ENCODE measurements at places on chromosomes 12 and 14.

DNA sequence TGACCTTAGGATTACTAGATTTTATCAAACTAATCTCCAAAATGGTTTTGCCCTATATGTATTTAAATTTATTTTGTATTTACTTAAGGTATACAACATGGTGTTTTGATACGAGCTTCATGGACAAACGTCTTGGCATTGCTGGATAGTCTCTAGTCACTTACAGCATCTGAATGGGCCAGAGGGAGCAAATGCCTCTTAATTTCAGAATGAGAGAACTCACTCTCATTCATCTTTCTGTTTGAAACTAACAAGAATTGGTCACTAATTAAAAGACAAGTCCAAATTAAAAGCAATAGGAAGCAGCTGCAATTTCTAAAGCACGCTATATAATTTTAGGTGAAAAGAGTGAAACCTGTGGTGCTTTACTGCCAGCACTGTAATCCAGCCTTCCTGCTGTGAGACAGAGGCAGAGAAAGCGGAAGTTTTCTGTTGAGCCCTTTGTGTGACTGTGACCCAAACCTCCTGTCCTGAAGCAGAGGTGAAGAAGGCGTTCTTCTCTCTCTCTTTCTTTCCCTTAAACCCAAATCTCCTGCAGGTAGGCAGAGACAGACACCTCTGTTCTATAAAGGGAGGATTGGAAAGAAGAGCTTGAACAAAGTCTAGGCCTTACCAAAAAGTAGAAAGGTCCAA lies 184.6 kb upstream of the NAV3 start:
- DNase-seq = no peak

DNA sequence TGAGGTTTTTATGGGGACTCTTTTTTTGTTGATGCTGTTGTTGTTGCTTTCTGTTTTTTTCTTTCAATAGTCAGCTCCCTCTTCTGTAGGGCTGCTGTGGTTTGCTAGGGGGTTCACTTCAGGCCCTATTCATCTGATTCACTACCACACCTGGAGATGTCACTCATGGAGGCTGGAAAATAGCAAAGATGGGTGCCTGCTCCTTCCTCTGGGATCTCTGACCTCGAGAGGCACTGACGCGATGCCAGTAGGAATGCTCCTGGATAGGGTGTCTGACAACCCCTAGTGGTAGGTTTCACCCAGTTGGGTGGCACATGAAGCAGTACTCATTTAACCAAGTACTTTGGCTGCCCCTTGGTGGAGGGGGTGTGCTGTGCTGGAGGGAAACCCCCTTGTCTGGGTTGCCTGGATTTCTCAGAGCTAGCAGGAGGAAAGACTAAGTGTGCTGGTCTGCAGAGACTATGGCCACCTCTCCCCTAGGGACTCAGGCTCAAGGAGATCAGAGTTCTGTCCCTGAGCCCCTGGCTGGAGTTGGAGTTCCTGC lies 745.5 kb downstream of the TMTC2 start:
- no peak for DNase-seq

DNA sequence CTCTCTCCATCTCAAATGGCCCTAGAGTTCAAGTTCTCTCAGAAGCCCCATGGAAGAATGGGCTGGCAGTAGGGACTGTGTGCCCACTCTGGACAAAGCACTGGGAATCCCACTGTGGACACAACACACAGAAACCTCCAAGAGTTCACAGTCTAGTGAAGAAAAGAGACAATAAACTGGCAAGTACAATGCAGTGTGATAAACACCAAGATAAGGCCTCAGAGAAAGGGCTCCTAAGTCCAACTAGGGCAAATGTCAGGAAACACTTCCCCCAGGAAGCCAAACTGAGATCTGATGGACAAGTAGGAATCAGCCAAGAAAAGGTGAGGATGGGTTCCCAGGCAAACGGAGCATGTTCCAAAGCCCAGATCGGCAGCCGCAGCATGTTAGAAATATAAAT lies 5.4 kb downstream of the VSIG10 start:
- no peak for DNase-seq

DNA sequence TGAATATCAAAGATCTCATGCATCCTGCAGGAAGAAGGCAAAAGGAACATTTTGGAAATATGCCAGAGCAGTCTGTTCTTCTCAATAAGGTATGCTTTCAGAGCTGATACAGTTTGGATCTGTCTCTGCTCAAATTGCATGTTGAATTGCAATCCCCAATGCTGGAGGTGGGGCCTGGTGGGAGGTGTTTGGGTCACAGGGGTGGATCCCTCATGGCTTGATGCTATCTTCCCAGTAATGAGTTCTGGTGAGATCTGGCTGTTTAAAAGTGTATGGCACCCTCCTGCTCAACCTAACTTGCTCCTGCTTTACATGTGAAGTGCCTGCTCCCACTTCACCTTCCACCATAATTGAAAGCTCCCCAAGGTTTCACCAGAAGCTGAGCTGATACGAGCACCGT lies 76.6 kb downstream of the RIN3 start:
- DNase-seq = no peak

DNA sequence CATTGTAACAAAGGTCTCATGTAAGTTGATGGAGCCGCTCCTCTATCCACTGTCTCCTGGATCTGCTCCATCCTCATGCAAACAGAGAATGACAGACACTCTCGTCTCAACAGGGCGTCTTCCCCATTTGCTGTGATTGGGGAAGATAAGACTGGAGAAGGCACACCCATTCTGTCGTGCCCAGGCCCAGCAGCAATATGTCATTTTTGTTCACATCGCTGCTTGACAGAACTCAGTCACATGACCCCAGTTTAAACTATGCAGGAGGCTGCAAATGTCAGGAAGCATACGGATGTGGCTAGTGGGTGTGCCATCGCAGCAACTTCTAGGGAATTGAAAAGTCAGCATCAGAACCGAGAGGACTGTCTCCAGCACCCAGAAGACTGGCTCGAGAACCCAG lies 290.5 kb downstream of the TMEM132D start:
- no peak for DNase-seq

DNA sequence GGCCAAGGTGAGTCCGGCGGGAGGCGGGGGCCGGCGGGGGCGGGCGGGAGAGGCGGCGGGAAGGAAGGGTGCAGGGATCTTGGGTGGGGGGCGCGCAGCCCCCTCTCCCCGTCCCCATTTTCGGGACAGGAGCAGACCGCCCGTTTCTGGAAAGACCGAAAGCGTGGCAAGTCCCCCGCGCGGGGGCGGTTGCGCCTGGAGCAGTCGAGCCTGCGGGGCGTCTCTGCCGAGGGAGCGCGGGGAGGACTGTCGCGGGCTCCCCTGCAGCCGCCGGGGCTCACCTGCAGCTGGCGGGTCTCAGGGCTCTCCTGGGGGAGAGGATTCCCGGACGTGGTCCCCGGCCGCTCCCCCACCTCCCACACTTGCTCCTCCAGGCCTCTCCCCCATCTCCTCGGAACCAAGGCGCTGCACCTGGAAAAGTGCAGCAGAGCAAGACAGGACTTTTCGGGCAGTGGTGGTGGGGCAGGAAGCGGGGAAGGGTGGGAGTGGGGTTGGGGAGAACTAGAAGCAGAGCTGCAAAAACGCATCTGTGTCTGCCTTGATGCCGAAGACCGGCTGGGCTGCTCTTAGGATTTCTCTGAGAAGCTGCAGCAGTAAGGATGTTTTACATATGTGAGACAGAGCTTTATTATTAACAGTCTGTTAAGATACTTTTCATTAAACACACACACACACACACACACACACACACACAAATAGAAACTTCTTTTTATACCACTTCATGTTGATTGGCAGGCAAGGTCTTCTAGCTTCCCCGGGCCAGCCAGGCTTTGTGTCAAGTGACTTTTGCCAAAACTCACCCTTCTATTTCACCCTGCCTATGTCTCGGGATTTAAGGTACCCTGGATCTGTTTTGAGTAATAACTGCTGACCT lies 677 bp downstream of the C12orf75 start:
- DNase-seq = peak; percentile 75
